Omental fat pad (tissue), 4 donors: ENCODE measurements at places on chromosomes 1 and 21.

DNA sequence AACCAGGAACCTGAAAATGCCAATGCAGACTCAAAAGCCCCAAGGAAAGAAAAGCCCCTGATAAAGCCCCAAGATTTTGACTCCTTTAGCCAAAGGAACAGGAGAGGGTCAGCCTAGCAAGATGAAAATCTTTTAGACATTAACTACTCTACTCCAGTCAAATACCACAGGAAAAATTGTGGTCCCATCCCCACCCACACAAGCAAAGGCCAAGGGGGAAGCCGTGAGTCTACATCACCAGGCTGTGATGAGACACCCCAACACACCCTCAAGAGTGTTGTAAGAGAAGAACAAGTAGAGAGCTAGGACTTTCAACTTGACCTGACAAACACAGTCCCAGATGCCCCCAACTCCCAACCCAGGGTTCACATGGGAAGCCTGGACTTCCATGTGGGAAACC is 192.8 kb upstream of the NR5A2 start:
- no peak for DNase-seq

DNA sequence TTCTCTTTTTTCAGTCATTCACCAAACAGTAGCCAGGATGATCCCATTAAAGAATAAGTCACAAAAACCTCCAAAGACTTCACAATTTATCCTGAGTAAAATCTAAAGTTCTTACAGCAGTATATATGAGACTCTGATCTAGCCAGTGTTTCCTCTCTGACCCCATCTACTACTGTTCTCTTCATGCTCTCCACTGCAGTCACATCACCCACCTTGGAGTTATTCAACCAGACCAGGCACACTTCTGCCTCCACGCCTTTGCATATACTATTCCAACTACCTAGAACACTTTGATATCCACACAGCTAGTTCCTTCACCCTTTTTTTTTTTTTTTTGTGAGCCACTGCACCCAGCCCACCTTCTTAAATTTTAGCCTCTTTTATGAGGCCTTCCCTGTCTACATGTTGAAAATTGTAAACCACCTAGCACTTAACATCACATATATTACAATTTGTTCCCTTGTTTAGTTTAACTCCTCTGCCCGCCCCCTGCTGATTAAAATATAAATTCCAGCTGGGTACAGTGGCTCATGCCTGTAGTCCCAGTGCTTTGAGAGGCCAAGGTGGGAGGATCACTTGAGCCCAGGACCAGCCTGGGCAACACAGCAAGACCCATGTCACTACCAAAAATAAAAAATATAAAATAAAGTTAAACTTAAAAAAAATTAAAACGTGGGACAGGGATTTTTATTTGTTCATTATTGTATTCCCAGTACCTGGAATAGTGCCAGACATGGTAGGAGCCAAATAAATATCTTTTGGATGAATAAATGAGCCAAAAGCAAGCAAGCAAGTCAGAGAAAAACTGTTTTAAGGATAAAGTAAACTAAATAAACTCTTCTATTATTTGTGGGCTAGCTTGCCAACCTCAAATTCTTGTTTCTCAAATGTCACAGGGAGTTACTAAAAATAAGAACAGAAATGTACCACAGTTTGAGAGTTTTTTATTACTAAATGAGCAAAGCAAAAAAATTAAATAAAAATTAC is 35.2 kb upstream of the MUTYH start:
- DNase-seq = no peak

GRCh38 chr1:161953256-161953920 is 70.3 kb downstream of the OLFML2B start:
- DNase-seq = no peak

DNA sequence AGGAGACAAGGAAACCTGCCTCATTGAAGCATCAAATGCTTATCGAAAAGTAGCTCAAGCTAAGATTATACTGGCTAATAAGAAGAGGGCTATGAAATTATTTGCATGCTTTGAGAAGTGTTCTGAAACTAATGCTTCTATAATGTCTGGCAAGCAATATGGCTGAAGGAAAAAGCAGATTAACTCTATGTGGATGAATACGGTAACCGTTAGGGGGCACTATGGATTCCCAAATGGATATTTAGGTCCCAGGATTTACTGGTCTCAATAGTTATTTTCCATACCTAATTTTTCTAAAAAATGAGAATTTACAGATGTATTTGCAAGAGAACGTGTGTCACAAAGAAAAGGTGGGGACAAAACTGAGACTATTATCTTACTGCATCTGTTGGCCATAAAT is 34.6 kb upstream of the RRP15 start:
- no peak for DNase-seq

GRCh38 chr1:226309398-226310244 is 657 bp upstream of the LIN9 start:
- DNase-seq = peak; percentile 27

DNA sequence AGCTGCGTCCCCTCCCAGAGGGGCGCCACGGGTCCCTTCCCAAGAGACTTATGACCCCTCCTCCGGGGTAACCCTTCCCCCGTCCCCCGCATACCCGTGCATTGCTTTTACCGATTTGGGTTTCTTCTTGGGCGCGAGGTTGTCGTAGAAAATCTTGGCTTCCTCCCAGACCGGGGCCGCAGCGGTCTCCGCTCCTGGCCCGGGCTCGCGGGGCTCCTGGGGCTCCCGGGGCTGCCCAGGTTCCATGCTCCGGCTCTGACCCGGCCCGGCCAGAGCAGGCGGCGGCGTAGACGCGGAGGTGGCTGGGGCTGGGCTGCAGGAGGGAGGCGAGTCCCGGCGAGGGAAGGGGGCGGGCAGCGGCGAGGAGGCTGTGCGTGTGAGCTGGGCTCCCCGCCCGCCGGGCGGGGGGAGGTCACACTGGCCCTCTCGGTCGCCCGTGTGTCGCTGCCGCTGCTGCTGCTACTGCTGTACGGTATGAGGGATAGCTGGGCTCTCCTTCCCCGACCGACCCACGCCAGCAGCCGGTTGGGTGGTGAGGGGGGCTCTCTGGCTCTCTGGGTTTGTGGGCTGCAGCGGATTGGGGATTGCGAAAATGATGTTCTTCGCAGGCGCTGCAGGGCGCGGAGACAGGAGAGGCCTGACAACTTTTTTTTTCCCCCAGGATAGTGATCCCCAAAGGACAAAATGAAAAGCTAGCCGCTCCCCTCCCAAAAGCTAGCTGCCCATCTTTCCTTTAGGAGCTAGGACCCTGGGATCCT is at the start of gene NT5C1A:
NT5C1A (minus strand) TSS at position 315 of the 758 bp plus-strand sequence; CDS start at position 246, 69 bp downstream.
- DNase-seq = no peak

- no peak for DNase-seq
Measured at GRCh38 chr1:17885663-17886320, 130.7 kb downstream of the ACTL8 start.

- DNase-seq = peak; percentile 69
Measured at GRCh38 chr1:16175610-16176553, 20.0 kb upstream of the EPHA2 start.

DNA sequence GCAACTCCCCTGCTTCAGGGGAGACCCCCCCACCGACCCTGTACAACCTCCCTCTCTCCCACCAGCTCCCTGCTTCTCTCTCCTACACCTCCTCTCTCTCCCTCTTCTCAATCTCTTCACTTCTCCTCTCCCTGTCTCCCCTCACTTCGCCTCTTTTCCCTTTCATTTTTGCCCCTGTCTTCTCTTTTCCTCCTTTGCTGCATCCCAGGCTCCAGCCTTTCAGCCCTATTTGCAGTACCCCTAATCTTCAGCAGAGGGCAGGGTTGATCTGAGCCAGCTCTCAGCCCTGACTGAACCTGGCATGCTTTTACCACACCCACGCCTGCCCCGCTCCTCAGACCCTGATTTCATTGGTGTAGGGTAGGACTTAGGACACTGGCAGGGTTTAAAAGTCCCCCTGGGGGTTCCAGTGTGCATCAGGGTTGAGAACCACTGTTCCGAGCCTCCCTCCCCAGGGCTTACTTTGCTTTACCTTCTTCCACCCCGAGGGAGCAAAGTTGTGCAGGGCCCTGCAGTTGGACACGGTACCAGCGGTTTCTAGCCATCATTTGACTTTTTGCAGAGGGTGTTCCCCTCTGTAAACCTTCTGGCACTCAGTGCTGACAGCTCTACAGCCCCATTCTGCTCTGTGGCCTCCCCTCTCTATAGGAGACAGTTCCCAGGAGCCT is 67.3 kb upstream of the CNTN2 start:
- peak; percentile 39 for DNase-seq

DNA sequence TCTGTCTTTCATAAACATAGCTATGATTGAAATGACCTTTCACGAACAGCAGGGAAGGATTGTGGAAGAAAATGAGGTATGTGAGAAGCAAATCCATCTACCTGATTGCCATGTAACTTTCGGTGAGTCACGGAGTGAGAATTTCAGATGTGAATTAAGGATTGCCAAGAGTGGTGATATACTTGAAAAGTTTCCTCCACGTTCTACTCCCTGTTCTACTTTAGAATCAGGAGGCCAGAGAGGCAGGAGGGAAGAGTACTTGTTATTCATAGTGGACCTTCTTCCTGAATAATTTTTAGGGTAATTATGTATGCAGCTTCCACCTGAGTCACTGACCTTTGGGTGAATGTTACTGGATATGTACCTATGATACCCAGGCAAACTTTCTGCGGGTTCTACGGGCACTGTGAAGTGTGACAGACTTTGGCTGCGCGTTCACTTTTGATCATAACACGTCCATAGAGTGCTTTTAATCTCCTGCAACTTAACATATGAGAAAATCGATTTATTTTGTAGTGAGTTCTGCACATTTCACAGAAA is 2.6 kb upstream of the KCNE1 start:
- DNase-seq = no peak

- DNase-seq = no peak
Measured at GRCh38 chr1:209755256-209755655, 597 bp upstream of the TRAF3IP3 start.

- DNase-seq = no peak
Measured at GRCh38 chr1:11860587-11860986, 1.8 kb upstream of the NPPB start.

DNA sequence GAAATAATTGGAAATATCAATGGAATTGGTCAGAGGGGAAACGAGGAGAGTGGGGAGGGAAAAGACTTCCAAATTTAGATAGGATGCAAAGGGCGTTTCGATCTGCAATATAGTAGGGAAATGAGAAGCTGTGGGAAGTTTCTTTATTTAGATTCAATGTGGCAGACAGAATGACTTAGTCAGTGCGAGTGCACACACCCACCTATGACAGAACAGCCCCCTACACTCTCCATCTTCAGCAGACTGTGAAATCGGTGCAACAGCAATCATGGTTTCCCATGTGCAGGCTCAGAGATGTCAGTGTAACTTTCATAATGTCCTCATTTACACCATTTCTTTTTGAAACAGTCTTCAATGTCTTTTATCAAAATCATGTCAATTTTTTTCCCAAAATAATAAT is 46.0 kb downstream of the DIP2A start:
- DNase-seq = no peak

GRCh38 chr1:155277902-155278688 is 832 bp downstream of the HCN3 start:
- peak; percentile 69 for DNase-seq

DNA sequence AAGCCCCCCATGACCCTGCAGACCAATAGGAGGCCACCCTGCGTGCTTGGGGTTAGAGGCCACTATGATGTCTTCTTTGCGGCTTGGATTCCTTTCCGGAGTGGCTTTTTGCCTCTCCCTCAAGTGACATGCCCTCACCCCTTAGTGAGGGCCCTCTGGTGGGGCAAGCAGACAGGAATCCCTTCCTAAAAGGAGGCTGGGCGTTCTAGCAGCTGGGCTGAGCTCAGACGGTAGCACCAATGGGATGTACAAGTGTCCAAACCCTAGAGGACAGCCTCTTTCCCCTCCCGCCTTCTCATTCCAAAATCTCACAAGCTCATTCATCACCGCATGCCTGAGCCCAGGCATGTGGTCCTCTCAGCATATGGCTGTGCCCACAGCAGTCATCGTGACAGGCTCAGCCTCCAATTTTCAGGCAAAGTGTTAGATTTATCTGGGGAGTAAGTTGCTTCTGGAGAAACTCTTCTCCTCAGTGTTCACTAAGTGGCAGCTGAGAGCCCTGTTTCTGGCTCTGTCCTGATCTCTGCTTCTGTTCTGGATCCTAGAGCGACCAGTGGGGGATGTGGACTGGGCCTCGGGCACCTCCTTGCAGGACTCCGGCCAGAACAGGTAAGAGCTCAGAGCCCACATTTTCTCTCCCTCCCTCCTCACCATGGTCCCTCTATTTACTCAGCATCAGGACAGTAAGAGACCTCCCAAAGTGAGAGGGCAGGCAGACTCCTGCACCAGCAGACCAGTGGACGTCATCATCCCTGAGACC is 4.8 kb downstream of the KIAA1614 start:
- no peak for DNase-seq

GRCh38 chr1:198627436-198628066 is 11.3 kb upstream of the PTPRC start:
- no peak for DNase-seq

- DNase-seq = no peak
Measured at GRCh38 chr1:183933528-183934179, 103.9 kb downstream of the COLGALT2 start.

DNA sequence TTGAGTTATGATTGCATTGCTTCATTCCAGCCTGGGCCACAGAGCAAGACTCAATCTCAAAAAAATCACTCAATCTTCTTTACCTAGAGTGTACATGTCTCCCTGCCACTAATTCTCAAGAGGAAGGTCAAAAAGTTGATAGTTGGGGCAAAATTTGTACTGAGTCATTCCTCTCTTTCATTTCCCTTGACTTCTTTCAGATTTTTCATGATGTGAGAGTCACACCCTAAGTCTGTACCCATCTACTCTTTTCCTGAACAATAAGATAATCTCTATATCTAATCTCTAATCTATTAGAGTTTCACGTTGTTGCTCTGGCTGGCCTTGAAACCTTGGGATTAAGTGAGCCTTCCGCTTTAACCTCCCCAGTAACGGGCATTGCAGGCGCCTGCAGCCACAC is 1.1 kb upstream of the BRDT start:
- no peak for DNase-seq

DNA sequence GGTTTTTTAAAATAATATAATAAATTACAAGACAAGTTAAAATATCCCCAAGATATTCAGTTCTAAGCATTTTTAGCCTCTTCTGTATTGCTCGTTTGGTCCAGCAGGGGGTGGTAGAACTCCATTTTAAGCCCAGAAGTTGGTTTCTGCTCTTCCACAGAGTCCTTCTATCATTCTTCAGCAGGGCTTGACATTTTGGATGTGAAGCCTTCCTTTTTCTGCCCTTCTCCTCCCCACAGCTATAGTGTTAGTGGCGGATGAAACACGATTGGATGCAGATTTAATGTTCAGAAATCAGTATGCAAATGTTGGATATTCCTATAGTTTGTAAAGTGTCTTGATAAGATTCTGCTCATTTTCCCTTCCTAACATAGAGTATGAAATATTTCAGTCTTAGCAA is 1.4 kb downstream of the NCAM2 start:
- DNase-seq = no peak

DNA sequence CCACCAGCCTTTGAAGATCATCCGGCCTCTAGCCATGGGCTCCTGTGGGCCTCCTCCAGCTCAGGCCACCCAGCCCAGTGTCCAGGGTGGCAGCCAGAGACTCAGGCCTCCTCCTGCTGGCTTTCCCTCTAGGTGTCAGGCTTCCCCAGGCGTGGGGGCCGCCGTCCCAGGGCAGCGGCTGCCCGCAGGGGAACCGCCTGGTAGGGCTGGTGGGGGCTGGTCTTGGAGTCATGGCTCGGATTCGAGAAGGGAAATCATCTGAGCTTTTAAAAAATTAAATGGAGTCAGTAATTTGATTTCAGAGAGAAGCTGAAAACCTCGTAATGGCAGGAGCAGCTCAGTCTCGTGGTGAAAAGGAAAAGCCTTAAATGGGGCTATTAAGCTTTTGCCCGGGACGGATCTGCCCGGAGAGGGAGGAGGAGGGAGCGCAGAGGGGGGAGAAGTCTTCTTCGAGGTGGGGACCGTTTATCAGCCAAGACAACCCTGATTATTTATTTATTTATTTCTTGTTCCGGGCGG is 66.4 kb upstream of the TARDBP start:
- no peak for DNase-seq
